ENCODE measurements at places on chromosomes 4 and X. TPM values are rescaled to one million over a fixed set of nuclear protein-coding genes. Genes with fewer than 3 reads are reported as not detected.
A peak's percentile ranks its signal among the peaks of the same experiment; 100 is the strongest.

- no peak for DNase-seq
- peak overlapping the region; percentile 54 for H3K27ac ChIP-seq
- peaks cover 25% of the 10 kb centered on the region for H3K4me1 ChIP-seq
- peak overlapping the region; percentile 4 for H3K4me3 ChIP-seq
- H3K36me3 ChIP-seq, result no peaks in the 10 kb centered on the region
Observed at GRCh38 chr4:62953752-62954151, 1455.5 kb downstream of the TECRL start.

The MAGEB3 gene
- not detected for total RNA-seq

GRCh38 chrX:7055386-7056137 is 92.0 kb upstream of the STS start:
- no peaks in the 10 kb centered on the region for H3K27me3 ChIP-seq
- peaks cover 22% of the 10 kb centered on the region for H3K36me3 ChIP-seq
- DNase-seq, result no peak
- H3K4me3 ChIP-seq, result no peak overlapping the region
- H3K27ac ChIP-seq, result no peak overlapping the region

DNA sequence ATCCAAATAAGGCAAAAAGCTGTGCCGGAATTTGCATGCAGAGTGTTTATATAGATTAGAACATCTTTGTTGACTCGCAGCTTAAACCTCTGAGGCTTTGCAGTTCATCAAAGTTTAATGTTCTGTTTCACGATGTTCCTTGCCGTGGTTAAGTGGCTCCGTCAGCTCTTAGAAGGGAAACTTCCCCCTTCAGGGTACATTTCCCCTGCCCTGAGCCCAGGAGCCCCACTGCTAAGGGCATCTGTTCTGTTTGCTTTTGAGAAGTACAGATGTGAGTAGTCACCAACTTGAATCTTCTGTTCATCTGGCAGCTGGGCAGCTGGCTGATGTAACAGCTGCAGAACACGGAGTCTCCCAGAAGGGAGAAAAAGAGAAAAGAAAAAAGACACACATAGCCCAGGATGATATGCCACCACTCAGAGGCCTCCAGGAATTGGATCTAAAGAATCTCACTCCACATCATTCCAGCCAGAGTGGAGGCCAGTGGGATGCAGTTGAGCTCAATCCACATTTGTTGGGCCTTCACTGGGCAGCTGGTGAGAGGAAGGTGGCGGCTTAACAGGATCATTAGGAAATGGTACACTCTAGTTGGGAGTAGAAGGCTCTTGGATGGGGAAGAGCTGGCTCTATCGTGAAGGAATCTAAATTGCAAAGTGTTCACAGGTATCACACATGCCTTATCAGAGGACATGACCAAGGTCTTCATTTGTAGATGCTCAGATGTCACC is 178.7 kb upstream of the RBPJ start:
- H3K27me3 ChIP-seq, result no peaks in the 10 kb centered on the region
- peak overlapping the region; percentile 96 for H3K27ac ChIP-seq
- H3K36me3 ChIP-seq, result no peaks in the 10 kb centered on the region
- H3K4me3 ChIP-seq, result peak overlapping the region; percentile 29
- peaks cover 61% of the 10 kb centered on the region for H3K4me1 ChIP-seq

DNA sequence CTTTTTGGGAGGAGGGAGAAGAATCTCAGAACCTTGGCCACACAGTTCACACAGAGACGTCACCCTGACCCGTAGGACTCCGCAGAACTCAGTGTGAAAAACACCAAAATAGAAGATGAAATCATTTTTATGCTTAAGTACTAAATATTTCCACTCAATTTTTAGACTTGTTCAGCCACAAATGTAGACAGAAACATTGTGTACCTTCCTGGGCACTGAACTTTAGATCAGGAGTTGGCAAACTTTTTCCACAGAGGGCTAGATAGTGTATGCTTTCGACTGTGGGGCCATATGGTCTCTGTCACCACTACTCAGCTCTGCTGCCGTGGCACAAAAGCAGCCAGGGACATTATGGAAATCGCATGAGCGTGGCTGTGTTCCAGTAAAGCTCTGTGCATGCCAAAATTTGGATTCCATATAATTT is 61.8 kb upstream of the STOX2 start:
- no peak for DNase-seq
- peaks cover 23% of the 10 kb centered on the region for H3K27me3 ChIP-seq
- no peaks in the 10 kb centered on the region for H3K36me3 ChIP-seq
- H3K27ac ChIP-seq, result no peak overlapping the region
- no peaks in the 10 kb centered on the region for H3K4me1 ChIP-seq

DNA sequence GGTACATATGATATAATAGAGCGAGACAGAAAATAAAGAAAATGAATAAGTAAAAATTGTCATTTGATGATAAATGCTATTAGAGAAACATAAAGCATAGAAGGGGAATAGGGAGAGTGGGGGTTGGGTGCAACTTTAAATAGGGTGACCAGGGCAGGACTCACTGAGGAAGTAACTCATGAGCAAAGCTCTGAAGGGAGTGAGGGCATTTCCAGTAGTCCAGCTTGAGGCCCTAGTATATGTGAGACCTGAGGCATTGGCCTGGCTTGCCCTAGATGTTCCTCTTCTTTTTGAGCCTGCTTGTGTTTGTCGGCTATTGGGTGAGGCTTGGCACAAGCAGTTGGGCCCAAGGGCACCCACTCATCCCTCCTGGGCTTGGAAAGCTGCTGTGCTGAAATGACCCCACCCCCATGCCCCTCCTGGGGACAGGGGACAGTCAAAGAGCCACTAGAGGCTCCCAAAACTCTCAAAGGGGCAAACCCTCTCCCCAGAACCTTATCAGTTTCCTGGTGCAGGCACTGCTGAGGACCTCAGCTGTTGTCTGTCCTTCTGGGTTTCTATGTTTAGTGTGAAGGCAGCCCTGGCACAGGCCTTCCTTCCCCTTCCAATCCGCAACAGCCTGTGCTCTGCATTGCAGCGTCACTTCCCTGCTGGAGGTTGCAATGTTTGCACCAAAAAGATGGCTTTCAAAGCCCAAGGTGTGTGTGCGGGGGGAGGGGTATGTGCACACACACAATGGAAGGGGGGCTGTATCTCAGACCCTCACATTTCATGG is 40.1 kb downstream of the APLN start:
- H3K4me1 ChIP-seq, result no peaks in the 10 kb centered on the region
- H3K36me3 ChIP-seq, result no peaks in the 10 kb centered on the region
- DNase-seq, result no peak
- no peak overlapping the region for H3K4me3 ChIP-seq
- no peak overlapping the region for H3K27ac ChIP-seq
- no peaks in the 10 kb centered on the region for H3K27me3 ChIP-seq

GRCh38 chr4:42673082-42673425 is 16.1 kb upstream of the ATP8A1 start:
- no peaks in the 10 kb centered on the region for H3K36me3 ChIP-seq
- no peak overlapping the region for H3K4me3 ChIP-seq
- no peak for DNase-seq
- H3K4me1 ChIP-seq, result no peaks in the 10 kb centered on the region
- peaks cover 40% of the 10 kb centered on the region for H3K27me3 ChIP-seq

DNA sequence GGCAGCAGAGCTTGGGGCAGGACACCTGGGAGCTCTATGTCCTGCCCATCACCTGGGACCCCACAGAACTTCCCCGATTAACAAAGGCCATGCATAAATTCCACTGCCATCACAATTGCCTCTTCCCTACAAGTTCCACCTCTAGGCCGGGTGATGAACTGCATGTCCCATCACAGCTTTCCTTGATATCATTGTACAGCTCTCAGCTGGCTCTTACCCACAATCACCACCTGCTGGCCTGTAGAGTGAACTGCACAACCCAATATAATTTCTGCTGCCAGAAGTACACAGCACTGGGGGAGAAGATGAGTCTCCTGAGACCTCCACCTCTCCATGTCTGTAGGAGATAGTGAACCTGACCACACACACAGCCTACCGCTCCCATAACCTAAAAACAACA is 285.0 kb upstream of the AADAT start:
- H3K4me3 ChIP-seq, result no peak overlapping the region
- H3K36me3 ChIP-seq, result no peaks in the 10 kb centered on the region
- H3K27ac ChIP-seq, result no peak overlapping the region
- no peak for DNase-seq

The NAA11 gene
- total RNA-seq, result not detected

The MAPK10 gene
- total RNA-seq, result 19.2 TPM

The NPY5R gene
- not detected for total RNA-seq

The REELD1 gene
- total RNA-seq, result not detected

The OCIAD2 gene
- 8.7 TPM for total RNA-seq

The NALF2 gene
- not detected for total RNA-seq

- DNase-seq, result no peak
- H3K27me3 ChIP-seq, result peaks cover 6% of the 10 kb centered on the region
- H3K36me3 ChIP-seq, result no peaks in the 10 kb centered on the region
- no peak overlapping the region for H3K4me3 ChIP-seq
- no peak overlapping the region for H3K27ac ChIP-seq
- H3K4me1 ChIP-seq, result peaks cover 9% of the 10 kb centered on the region
Observed at GRCh38 chrX:78687586-78687985, 28.5 kb upstream of the RTL3 start.

The CWH43 gene
- not detected for total RNA-seq

The S100G gene
- total RNA-seq, result not detected

DNA sequence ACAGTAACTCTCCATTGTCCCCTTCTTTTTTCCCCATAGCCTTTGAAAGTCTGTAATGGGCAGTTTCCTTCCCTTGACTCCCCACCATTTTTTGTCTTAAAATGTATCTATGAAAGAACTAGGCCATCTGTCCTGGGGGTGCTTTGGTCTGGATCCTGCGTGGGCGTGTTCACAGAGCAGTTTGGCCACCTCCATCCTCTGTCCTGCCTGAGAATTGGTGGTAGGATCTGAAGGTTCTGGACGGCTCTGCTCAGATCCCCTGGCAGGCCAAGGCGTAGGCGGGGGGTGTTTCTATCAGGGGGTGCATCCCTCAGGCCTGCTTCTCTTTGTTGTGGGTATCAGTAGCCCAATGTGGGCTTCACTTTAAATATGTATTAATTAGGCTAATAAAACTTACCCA is 107.1 kb downstream of the FAM193A start:
- H3K4me1 ChIP-seq, result no peaks in the 10 kb centered on the region
- peaks cover 34% of the 10 kb centered on the region for H3K36me3 ChIP-seq
- H3K4me3 ChIP-seq, result no peak overlapping the region
- no peak overlapping the region for H3K27ac ChIP-seq

DNA sequence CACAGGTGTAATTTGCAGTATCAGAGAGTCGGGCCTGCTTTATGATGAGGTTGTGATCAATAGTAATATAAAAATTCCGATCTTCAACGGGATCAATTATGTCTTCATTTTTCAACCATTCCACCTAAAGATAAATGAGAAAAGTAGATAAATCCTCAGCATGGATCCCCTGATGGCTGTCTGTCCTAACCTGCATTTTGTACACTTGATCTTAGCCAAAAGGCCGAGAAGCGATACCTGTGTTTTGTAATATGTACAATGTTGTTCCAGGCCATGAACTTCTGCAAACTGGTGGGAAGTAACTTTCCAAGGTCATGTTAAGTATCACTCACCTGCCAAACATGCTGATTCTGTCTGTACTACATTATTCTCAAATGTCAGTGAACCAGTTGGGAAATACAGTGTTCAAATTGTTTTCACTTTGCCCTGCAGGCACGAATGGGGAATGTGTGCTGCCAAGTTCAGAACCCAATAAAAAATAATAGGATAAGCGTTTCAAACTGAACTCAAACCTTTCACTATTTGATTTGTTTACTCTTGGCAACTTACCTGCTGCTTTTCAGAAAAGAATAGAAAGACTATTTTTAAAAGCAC is 298.1 kb downstream of the UNC5C start:
- no peak overlapping the region for H3K4me3 ChIP-seq
- H3K4me1 ChIP-seq, result peaks cover 6% of the 10 kb centered on the region
- H3K36me3 ChIP-seq, result no peaks in the 10 kb centered on the region
- no peak for DNase-seq
- H3K27me3 ChIP-seq, result no peaks in the 10 kb centered on the region
- H3K27ac ChIP-seq, result no peak overlapping the region

DNA sequence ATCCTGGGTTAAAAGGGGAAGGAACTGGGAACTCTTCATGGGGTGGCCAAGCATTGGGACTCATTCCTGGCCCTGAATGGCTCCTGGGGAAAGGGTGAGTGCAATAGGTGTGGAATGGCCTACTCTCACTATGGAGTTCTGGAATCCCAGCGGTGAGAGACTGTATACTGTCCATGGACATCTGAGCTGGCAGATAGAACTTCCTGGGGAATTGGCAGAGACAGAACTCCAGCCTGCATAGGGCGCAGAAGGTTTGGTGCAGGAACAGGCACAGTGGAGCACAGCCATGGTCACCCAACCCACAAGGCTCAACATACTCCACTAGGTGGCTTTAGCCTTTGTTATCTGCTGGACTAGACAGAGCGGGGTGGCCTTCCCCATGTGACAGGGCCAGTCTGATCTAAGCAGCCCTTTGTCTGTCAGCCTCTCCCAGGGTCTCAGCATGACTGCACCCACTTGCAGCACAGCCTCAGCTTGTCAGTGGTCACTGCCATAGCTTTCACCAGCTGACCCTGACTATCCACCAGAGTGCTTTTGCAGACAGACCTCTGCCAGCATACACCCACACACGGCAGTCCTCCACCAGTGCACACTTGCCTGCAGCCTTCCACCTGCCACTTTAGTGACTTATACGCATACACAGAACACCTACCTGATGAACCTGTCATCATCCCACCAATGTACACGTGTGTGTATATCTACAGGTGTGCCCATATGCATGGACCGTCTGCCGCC is 48.4 kb downstream of the TECRL start:
- DNase-seq, result no peak
- H3K4me3 ChIP-seq, result no peak overlapping the region
- H3K4me1 ChIP-seq, result no peaks in the 10 kb centered on the region
- H3K27ac ChIP-seq, result no peak overlapping the region
- H3K36me3 ChIP-seq, result no peaks in the 10 kb centered on the region
- H3K27me3 ChIP-seq, result no peaks in the 10 kb centered on the region

DNA sequence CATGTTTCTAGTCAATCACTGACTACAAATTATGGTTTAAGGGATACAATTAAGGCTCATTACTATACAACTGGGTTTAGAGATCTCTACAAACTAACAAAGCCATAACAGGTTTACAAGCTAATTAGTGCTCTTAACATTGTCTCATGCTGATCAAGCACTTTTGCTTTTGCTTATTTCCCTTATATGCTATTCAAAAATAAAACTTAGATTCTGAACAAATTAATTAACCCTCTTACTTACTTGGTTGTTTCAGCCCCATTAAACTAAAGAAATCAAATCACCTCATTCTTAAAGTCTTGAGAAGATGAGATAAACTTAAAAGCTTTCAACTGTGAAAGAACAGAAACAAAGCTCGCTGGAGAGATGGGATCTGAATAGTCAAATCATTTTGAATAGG is 2024.5 kb upstream of the ADGRL3 start:
- no peak overlapping the region for H3K4me3 ChIP-seq
- H3K27ac ChIP-seq, result no peak overlapping the region
- no peaks in the 10 kb centered on the region for H3K4me1 ChIP-seq
- DNase-seq, result no peak

DNA sequence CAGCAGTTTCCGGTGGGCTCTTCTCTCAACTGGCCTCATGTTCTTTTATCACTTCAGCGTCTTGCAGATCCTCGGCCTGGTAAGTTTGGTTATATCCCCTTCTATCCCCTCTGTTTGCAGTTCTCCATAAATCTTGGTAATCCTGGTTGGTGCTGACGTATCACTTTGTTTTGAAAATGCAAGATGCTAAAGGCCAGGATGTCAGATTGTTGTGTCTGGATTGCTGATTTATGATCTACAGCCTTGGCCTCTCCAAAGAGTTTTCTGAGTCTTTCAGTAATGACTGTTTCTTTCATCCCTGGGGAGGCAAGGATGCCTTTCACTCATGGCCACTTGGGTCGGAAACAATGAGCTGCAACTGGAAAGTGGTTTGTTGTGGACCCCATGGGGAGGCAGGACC is 146.4 kb downstream of the AMMECR1 start:
- H3K27ac ChIP-seq, result no peak overlapping the region
- H3K27me3 ChIP-seq, result no peaks in the 10 kb centered on the region
- peaks cover 2% of the 10 kb centered on the region for H3K36me3 ChIP-seq
- H3K4me1 ChIP-seq, result peaks cover 26% of the 10 kb centered on the region
- no peak overlapping the region for H3K4me3 ChIP-seq
- no peak for DNase-seq

Measured in osteocyte (in vitro differentiated cells).